ENCODE measurements at places on chromosomes 16 and 17.

- no peak for DNase-seq
Observed at GRCh38 chr17:58538811-58539409, 24.5 kb upstream of the MTMR4 start.

GRCh38 chr17:47851764-47852112, 775 bp upstream of the SP6 start:
- DNase-seq: no peak

GRCh38 chr17:57935833-57936807, 19.1 kb downstream of the CUEDC1 start:
- peak; percentile 72 for DNase-seq

DNA sequence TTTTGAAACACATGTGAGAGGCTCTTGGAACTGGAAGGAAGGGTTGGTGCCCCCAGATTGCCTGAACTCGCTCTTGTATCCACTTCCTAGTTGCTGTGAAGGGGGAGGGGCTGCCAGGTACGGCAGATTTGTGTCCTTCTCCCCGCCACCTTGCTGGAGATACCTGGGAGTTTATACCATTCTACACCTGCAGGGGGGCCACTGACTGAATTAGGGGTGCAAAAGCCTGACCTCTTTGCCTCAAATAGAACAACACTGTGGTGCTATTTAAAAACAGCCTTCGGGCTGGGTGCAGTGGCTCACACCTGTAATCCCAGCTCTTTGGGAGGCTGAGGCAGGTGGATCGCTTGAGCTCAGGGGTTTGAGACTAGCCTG, 35.1 kb upstream of the IL34 start:
- no peak for DNase-seq

DNA sequence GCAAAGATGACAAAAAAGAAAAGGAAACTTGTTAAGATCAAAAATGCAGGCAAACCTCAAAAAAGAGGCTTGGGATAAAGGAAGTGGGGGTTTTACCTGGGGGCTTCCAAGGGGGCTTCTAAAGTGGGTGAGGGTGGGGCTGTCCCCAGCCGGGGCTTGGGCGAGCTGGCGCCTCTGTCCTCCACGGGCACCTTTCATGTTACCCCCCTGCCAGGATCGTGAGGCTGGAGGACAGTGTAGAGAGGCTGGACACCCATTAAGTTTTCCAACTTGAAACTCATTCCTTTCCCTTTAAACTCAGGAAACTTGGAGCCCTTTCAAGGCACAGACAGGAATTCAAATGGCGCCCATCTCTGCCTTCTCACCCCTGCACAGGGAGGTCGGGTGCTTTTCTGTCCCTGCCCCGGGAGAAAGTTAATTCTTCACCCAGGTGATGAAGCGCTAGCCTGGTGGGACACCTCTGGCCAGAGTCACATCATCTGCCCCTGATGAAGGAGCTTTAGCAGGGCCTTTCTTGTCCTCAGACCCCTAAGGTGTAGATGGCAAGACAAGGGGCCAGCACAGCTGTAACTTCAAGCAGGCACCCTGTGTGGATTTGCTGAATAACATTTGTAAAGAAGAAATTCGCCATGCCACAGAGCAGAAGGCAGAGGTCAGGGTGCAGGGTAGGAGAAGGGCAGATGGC, 87.3 kb downstream of the C16orf78 start:
- no peak for DNase-seq

GRCh38 chr17:17570798-17571716, 20.5 kb downstream of the PEMT start:
- no peak for DNase-seq

DNA sequence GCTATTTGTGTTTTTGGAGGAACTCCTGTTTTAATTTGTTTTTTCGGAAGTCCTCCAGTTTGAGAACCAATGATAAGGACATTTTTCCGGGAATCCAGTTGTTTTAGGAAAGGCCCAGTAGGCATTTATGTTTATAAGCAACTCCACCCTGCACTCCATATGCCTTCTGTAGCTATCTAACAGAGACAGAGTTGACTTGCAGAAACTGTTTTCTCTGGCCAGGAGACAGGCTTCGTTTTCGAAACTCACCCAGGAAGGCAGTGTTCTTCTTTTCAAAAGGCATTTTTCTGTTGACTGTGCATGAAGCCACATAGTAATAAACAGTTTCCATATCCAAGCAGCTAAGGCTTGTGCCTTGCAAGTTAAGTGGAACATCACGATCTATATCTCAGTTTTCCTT, 587.1 kb downstream of the WWOX start:
- DNase-seq: no peak

DNA sequence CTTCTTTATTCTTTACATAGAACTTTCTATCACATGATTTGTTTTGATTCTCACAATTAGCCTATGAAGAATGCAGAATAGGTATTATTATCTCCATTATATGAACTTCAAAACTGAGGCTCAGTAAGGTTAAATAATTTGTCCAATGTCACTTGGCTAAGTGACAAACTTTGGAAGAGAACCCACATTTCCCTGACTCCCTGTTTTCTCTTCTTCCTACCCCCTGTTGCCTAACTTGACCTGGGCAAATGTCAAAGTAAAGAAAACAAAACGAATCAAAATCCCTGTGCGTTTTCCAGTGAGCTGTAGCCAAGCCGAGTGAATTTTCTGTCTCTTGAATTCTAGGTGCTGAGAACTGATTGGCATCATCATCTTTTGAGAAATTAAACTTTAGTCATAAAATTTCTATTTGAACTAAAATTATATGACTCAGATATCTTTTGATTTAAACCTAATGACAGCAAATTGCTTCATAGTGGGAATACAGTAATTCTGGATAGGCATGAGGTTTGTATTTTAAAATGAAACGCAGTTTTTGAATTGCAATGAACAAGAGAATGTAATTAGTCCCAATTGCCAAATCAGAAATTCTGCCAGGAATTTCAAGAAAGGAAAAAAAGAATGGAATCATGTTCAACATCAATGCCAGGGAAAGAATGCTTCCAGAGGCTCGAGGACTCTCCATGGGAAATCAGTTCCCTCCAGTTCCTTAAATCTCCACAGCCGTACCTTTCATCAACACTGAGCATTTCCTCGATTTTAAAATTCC, 4.6 kb upstream of the NACA2 start:
- DNase-seq: no peak

GRCh38 chr16:83681381-83681956, 126.3 kb upstream of the HSBP1 start:
- DNase-seq: no peak

- no peak for DNase-seq
Observed at GRCh38 chr17:5840811-5841446, 229.2 kb upstream of the WSCD1 start.

DNA sequence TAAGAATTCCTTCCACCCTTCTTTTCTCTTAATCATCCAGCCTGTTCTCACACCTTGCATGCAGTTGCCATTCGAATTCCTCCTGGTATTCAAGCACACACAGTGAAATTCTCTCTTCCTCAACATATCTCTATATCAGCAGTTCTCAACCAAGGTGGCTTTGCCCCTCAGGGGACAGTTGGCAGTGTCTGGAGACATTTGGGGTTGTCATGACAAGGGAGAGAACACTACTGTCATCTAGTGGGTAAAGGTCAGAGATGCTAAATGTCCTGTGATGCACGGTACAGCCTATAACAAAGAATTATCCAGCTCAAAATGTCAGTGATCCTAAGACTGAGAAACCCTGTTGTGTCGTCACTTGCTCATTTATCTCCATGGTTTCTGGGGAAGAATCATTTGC, 94.8 kb upstream of the CPHXL start:
- DNase-seq: no peak

- peak; percentile 57 for DNase-seq
Observed at GRCh38 chr16:85148931-85149330, 36.7 kb upstream of the CIBAR2 start.

- DNase-seq: no peak
Observed at GRCh38 chr17:76014925-76015261, 12.2 kb downstream of the EVPL start.

DNA sequence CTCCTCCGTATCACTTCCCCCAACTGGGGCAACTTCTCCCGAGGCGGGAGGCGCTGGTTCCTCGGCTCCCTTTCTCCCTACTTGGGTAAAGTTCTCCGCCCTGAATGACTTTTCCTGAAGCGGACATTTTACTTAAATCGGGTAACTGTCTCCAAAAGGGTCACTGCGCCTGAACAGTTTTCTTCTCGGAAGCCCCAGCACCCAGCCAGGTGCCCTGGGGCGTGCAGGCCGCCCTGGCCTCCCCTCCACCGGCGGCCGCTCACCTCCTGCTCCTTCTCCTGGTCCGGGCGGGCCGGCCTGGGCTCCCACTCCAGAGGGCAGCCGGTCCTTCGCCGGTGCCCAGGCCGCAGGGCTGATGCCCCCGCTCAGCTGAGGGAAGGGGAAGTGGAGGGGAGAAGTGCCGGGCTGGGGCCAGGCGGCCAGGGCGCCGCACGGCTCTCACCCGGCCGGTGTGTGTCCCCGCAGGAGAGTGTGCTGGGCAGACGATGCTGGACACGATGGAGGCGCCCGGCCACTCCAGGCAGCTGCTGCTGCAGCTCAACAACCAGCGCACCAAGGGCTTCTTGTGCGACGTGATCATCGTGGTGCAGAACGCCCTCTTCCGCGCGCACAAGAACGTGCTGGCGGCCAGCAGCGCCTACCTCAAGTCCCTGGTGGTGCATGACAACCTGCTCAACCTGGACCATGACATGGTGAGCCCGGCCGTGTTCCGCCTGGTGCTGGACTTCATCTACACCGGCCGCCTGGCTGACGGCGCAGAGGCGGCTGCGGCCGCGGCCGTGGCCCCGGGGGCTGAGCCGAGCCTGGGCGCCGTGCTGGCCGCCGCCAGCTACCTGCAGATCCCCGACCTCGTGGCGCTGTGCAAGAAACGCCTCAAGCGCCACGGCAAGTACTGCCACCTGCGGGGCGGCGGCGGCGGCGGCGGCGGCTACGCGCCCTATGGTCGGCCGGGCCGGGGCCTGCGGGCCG, 1.6 kb downstream of the HIC1 start:
- DNase-seq: peak; percentile 50

DNA sequence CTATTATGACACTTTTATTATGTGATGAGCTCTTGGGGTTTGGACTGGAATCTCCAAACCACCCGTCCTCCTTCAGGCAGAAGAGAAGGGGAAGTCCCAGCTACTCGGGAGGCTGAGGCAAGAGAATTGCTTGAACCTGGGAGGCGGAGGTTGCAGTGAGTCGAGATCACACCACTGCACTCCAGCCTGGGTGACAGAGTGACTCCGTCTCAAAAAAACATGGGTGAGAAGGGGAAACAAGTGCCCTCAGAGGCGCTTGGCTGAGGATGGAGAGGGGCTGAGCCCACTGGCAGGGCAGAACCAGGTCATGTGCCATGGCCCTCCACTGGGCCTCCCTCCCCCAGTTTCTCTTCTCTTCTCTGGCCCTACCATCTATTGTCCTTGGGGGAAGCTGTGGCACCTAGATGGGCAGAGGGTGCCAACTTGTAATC, 120.9 kb upstream of the SMURF2 start:
- peak; percentile 3 for DNase-seq

DNA sequence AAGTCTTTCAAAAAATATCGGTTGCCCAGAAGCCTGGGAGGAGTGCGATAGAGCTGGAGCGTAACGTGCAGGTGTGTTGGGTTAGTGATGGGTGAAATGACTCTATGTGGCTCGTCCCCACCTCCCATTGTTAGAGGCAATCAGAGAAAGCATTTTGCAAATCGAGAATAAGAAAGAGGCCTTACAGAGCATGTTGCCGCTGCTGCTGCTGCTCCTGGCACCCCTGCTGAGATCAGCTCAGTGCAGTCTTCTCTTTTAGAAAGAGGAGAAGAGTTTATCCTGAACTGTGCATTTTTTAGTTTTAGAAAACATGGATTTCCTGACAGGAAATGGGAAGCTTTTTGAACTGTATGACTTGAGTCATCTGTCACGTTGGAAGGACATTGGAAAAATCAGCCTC, 774.5 kb upstream of the RBFOX1 start:
- no peak for DNase-seq

- DNase-seq: no peak
Observed at GRCh38 chr17:76088041-76088867, 9.3 kb downstream of the ZACN start.

DNA sequence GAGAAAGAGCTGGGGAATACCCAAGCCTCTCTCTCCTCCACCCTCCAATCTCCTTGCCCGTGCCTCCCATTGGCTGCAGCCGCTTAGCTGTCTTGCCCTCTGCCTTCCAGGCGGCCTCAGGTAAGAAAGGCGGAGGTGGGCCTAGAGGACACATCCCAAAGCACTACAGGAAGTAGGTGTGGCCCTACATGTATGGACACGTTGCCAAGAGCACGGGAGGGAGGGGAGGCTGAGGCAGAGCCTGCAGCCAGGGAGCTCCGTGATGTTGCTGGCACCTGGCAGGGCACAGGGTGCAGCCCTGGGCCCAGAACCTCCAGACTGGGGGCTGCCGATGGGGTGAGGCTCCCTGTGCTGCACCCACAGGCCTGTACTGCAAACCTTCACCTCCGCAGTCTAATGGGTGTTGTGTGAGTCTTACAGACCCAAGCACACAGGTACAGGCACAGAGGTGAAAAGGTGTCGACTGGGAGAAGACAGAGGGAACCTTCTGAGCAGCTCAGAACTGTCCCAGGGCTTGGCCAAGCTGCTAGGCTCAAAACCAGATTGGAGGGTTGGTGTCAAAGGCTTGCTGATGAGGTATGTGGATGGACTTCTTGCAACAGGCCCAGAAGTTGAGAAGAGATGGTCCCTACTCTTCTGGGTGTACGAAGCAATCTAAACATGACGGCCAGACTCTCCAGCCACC, 23.5 kb upstream of the FOXK2 start:
- no peak for DNase-seq

DNA sequence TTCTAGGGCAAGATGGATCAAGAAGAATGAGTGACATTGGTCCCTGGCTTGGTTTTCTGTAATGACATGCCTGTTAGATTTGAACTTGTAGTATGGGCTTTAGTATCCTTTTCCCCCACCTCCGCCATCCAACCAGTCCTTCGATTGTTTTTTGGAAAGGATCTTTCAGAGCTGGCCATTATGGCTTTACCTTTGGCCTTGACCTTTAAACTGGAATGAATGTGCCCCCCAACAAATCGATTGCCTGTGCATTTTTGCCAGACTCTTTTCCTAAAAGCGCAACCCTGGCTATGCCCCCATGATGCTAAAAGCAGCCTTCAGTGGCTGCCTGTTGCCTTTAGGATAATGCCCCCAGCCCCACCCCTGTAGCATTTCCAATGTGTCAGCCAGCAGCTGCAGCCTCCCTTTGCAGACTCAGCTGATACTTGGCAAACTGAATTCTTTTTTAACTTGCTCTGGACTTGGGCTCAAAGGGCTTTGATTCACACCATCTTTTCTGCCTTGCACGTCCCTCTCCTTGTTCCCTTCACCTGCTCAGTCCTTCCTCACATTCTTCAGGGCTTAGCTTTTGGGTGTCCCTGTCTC, 4.0 kb downstream of the GPRC5C start:
- no peak for DNase-seq

GRCh38 chr16:61295311-61295710, 740.9 kb downstream of the CDH8 start:
- no peak for DNase-seq

GRCh38 chr17:39675390-39676082, 7.3 kb downstream of the PNMT start:
- DNase-seq: no peak

DNA sequence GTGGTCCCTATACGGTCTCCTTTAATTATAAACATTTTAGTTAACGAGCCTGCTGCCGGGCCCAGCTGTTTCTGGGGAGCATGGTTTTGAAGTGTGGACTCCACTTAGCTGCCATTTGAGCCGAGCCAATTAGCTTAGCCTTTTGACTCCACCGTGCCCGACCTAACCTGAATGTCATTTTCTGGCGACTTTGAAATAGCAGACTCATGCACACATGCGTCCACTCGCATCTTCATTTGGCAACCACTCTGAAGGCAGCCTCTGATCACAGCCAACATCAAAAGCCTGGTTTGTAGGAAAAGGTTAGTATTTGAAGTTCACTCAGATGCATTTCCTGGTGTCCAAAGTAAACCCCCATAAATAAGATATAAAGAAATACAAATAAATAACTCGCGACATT, 16.8 kb downstream of the AXIN2 start:
- no peak for DNase-seq

- no peak for DNase-seq
Observed at GRCh38 chr16:53948326-53948725, 244.4 kb downstream of the FTO start.
